ENCODE measurements at places on chromosomes 5 and 9. TPM values are rescaled to one million over a fixed set of nuclear protein-coding genes. Genes with fewer than 3 reads are reported as not detected.

DNA sequence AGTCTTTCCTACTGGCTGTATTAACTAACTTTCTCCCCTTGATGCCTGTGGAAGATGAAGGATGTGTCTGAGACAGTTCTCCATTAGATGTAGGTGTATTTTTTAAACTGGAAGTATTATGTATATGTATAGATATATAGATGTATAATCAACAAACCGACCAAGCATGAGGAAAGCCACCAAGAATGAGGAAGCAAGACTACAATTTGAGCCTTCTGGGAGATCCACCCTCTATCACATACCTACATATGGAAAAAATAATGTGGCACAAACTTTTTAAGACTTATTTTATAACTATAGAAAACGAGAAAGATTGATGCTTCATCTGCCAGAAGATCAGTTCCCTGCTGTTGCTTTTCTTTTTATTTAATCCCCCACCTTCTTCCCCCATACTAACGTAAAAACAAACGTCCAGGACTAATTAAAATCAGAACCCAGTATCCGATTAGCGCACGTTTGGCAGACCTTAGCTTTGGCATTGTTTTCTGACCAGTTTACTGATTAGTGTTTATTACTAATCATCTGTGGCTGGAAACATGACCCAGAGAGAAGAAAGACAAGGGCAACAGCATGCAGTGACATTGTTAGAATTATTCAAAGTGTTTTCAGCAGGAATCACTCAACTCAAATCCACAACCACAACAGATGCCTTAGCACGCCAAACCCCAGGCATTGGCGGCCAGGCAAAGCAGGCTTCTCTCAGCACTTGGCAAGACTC is 490.2 kb downstream of the EBF1 start:
- DNase-seq, result no peak

SFXN1 gene
- 35.2 TPM for polyA plus RNA-seq

DNA sequence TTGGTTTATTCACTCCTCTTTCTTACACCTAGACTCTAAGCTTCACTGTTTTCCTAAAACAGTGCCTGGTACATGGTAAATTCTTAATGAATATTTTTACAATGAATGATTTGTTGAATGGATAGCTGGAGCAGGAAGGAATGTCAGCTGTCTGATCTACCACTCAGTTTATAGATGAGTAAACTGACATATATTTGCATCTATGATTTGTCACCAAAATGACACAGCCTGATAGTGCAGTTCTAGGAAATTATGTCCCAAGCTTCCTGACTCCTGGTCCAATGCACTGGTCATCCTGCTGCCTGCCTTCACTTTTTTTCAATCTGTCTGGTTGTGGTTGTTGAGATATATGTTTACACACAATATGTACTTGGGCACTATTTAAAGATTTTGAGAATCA is 651.7 kb upstream of the WWC1 start:
- no peak for DNase-seq

WDR31 gene
- 2.8 TPM for polyA plus RNA-seq

TBC1D2 gene
- 30.1 TPM for polyA plus RNA-seq

C5orf63 gene
- polyA plus RNA-seq, result 16.2 TPM

DNA sequence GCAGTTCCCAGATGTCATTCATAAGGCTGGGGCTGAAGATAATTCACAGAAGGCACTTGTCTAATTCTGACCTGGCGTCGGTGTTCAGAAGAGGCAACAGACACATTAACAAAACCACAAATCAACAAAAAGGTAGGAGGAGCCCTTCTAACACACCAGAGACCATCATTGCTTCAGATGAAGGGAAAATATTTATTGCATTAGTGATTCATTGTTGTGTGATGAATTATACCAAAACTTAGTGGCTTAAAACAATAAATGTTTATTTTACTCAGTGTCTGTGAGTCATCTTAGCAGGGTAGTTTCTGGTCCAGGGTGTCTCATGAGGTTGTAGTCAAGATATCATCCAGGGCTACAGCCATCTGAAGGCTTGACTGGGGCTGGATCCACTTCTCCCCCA is 91.3 kb upstream of the KIF2A start:
- no peak for DNase-seq

- no peak for DNase-seq
Observed at GRCh38 chr9:108844856-108845255, 10.9 kb downstream of the ACTL7B start.

GRCh38 chr9:110030632-110031031 is 177.3 kb downstream of the C9orf152 start:
- DNase-seq, result no peak

HRH2 gene
- polyA plus RNA-seq, result 2.1 TPM

Data from large intestine (tissue), 12 donors.